ENCODE measurements at places on chromosomes 1 and 21.

DNA sequence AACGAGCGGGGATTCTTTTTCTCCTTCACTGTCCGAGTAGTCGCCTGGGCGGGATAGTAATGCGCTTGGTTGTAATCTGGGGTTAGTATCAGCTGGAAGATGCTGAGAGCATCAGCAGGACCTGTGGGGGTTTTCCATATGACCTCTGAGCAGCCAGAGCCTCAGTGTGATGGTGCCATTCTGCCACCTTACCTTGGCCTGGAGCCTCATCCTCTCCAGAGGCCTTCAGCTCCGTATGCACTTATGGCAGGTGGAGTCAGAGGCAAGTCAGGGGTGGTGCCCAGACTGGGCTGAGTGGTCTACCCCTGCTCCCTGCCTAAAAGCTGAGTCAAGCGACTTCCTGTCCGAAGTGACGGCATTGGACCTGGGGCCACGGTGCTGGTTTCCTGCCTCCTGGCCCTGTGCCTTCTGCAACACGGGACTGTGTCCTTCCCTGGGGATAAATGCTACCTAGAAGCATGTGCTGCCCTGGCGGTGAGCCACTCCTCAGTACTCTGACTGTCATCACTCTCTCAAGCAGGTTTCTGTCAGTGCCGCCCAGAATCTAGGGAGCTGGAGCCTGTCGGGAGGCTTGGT is 24.7 kb downstream of the TENT5C start:
- DNase-seq: no peak

GRCh38 chr1:97849345-97850340 is 71.2 kb downstream of the DPYD start:
- DNase-seq: peak; percentile 79

DNA sequence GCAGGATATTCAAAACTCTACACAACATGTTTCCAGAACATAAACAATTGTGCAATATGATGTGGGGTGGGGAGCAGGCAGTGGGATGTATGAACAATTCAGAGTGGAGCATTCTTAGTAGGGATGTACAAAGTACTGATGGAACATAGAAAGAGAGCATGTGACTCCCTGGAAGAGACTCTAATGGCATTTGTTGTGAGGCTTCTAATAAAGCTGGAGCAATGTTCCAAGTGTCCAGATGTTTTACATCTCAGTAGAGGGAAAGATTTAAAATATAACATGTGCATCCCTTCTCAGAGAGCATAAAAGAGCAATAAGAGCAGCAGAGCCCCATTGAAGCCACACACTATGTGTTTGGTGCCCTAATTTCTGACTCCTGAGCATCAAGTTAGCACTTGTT is 116.5 kb downstream of the BRINP2 start:
- no peak for DNase-seq

- no peak for DNase-seq
Observed at GRCh38 chr1:15900662-15901279, 53.3 kb downstream of the SPEN start.

DNA sequence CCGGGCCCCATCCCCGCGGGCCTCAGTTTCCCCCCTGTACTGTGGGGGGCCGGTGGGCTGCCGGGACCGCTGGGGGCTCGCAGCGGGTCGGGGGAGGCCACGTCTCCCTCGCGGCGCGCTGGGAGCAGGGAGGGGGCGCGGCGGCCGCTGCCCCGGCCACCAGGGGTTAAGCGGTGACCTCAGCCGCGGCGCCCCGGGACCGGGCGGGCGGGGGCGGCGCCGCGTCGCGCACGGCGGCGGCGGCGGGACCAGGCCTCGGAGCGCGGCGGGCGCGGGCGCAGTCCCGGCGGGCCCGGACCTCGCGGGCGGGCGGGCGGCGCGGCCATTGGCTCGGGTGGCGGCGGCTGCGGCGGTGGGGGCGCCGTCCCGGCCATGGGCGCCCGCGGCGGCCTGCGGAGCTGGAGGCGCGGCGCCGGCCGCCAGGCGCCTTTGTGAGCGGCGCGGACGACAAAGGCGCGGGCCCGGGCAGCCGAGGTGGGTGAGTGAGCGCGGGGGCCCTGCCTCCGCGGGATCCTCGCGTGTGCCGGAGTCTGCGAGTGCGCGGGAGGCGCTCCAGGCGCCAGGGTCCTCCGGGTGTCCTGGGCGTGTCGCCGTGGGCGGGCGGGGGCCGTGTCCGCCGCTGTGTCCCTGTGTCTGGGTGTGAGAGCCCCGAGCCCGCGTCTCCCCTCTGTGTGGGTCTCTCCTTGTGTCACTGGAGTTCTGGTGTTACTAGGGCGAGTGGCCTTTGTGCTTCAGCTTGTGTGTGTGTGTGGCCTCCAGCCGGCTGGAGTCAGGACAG is at the start of gene ARHGEF10L:
Gene ARHGEF10L, plus strand, starts transcription at position 222 of the 778 bp plus-strand sequence. CDS start 40,898 bp downstream, outside the sequence.
- no peak for DNase-seq

DNA sequence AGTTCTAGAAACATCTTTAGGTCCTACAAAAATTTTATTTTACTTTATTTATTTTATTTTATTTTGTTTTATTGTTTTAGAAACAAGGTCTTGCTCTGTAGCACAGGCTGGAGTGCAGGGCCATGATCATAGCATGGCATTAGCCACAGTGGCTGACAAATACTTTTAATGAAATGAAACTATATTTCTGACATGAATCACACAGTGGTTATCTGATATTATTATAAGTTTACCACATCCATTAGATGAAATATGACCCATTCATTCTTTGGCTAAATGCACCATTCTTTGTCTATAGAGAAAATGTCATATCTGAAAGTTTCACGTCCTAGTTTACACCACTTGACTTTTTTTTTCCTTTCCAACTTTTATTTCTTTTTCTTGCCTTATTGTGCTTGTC is 613.4 kb upstream of the ADAMTS5 start:
- no peak for DNase-seq

DNA sequence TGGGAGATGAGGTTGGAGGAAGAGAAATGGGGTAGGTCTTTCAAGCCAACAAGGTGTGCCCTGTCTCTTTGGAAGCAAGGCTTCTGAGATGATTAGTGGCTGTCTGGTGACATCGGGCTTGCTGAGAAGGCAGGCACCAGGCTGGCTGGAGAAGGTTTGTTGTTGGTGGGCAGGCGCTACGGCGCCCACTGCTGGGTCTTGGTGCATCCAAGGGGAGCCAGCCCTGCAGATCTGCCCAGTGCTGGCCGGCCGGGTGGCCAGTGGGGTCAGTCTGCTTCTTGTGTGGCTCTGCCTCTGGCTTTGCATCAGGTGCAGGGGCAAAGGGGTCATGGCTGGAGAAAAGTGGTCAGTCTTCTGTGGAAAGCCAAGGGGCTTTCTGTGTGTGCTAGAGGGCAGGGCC is 126.2 kb downstream of the TLR5 start:
- DNase-seq: no peak

DNA sequence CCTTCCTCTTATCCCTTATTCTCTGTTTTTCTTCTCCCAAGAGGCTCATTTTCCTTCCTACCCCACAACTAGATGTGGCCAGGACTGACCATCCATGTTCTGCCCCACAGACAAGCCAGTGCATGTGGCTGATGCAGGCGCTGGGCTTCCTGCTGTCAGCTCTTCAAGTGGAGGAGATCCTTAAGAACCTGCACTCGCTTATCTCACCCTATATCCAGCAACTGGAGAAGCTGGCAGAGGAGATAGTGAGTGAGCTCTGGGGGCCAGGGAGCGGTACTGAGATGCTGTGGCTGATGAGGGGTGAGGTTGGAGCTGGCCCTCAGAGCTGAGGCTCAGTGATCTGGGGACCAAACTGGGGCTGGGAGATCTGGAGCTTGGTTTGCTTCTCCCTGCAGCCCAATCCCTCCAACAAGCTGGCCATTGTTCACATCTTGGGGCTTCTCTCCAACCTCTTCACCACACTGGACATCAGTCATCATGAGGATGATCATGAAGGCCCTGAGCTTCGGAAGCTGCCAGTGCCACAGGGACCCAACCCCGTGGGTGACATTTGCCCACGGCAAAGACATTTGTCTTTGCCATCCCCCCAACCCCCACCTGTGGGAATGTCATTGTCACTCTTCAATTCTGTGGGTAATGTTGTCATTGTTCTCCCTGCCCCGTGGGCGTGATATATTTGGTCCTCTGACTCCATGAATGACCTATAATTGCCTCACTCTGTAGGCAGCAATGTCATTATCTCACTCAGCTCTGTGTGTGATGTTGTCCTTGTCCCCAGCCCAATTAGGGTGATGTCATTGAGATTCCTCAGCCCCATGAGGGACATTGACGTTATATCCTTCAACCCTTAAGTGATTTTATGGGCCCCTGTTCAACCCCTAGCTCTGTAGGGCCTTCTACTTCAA is 11.2 kb upstream of the DPH2 start:
- DNase-seq: no peak

DNA sequence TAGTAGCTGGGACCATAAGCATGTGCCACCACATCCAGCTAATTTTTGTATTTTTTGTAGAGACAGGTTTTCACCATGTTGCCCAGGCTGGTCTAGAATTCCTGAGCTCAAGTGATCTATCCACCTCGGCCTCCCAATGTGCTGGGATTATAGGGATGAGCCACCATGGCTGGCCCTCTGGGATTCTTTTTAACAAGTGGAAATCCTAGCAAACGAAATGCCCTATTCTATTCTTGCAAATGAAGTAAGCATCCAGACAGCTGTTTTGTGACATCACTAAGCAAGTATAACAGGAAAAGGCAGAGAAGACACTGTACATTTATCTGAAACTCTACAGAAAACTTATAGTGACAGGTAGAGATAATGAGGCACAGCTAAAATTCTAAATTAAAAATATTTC is 86.4 kb downstream of the DDAH1 start:
- DNase-seq: no peak

- no peak for DNase-seq
Observed at GRCh38 chr1:94741996-94742395, 78.2 kb upstream of the SLC44A3 start.

DNA sequence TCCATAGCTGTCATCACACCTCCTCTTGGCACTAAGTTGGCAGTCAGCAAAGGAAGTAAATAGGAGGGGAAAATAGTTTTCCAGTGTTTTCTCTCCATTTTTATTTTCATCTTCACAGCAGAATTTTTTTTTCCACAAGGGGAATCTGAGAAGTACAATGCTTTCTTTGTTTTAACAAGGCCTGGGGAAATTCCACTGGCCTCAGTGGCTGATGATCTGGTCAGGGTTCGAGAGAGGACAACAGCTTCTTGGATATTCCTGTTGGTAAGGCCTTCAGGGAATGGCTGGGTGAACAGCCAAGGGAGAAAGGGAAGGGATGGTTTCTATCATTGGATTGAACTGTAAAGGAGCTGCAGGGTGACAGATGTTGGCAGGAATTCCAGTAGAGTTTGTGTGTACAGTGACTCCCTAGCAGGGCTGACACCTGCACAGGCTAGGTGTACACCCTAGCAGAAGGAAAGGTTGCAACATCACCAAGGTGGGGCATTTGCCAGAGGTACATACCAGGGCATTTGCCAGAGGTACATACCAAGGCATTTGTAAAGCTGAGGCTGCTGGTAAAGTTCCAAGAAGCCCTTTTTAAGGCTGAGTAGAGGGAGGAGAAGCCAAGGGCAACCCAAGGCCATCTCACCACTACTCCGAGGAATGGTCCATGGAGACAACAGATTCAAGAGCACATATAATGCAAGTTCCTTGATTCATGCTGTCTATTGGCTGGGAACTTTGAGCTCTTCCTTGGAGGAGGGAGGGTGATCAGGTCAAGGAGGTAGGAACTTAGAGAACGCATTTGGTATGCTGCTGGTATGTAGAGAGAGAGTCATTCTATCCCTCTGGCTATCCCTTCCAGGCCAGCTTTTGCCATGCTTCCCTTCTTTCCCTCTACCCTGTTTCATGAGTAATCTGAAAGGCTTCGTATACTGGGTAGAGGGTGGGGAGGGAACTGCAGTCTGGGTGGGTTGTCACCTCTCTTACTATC is 3.1 kb downstream of the GJA5 start:
- DNase-seq: no peak

Data from spinal cord (tissue), 10 donors.